ENCODE measurements at places on chromosomes 16 and 17.
A peak's percentile ranks its signal among the peaks of the same experiment; 100 is the strongest.

- no peak for DNase-seq
Observed at GRCh38 chr17:75048249-75048878, 1.3 kb downstream of the KCTD2 start.

- DNase-seq: no peak
Observed at GRCh38 chr16:59126486-59126885, 392.4 kb upstream of the GOT2 start.

DNA sequence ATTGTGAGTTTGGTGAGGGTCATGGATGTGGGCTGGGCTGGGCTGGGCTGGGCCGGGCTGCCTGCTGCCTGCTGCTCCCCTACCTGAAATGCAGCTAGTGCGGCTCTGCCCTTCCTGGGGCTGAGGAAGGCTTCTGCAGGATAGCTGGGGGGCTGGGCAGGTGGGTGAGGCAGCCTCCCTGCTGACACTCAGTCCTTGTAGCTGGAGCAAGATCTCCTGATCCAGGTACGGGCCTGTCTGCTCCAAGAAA is 4.7 kb downstream of the RPL13 start:
- no peak for DNase-seq

DNA sequence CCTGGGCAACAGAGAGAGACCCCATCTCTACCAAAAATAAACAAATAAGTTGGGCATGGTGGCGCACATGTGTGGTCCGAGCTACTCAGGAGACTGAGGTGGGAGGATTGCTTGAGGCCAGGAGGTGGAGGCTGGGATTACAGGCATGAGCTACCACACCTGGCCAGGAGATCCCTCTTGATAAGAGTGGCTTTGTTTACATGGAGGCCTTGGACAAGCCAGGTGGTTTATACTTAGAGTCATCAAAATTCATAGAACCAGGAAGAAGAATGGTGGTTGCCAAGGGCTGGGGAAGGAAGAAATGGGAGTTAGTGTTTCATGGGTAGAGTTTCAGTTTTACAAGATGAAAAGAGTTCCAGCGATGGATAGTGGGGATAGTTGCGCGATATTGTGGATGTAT is 8.8 kb upstream of the ZFP1 start:
- DNase-seq: no peak

- DNase-seq: no peak
Observed at GRCh38 chr17:81417049-81417878, 22.0 kb downstream of the BAHCC1 start.

GRCh38 chr17:4599505-4600281 is 15.4 kb downstream of the SMTNL2 start:
- DNase-seq: no peak

DNA sequence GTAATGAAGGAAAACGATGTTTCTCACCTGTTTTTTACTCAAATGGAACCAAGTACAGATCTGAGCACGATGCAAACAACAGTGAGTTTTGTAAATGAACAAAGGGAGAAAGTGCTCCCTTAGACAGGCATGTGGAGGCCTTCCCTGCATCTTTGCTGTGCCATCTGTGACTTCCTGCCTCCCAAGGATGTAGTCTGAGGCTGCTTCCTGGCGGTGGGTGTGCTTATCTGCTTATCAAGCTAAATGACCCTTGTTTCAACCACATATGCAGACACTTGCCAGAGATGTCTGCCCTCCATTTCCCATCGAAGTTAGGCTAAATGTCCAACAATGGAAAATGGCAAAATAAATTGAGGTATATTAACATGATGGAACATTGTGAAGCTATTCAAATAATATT is 34.6 kb downstream of the RGS9 start:
- no peak for DNase-seq

GRCh38 chr17:19403021-19403420 is 8.0 kb upstream of the RNF112 start:
- DNase-seq: no peak

DNA sequence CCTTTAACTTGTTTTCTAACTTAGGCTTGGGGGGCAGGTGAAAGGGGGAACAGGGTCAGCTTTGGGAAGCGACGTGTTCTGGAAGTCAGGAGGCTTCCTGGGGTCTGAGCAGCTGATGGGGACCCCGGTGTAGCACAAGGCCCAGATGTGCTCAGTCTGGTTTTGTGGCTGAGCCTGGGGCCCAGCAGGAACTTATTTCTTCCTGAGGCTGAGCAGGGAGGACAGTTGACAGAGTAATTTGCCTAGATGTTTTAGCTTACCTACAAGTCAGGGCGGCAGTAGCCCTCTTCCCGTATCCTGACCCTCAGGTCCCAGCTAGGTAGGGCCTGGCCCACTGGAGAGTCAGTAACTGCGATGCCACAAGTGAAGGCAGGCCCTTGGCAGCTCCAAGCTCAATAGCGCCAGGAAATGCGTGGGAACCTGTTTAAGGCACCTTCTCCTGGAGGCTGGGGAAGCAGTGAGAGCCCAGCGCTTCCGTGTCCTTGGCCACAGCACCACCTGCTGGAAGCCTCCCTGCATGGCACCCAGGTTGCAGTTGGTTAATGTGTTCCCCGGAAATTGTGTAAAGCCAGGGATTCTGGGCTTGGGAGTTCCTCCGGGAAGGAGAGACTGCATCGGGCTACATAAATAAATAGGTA is 5.2 kb downstream of the CCR7 start:
- peak; percentile 69 for DNase-seq

DNA sequence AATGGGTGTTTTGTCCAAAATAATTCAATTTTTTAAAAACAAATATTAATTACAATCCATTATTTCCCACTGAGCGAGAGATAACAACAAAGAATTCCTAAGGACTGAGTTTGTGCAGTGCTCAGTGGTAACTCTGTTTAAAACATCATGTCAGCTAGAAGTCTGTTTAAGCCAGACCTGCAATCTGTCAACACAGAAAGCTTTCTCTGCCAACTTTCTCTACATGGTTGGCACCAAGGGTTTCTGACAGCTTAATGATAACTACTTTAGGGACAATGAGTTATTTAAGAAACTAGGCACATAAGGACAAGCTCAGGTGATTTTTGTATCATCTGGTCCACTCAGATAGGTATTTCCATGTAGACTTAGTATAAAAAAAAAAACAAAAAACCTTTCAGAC is 81.8 kb downstream of the WDR59 start:
- DNase-seq: no peak

GRCh38 chr16:261031-261691 is 14.6 kb downstream of the RGS11 start:
- DNase-seq: no peak

DNA sequence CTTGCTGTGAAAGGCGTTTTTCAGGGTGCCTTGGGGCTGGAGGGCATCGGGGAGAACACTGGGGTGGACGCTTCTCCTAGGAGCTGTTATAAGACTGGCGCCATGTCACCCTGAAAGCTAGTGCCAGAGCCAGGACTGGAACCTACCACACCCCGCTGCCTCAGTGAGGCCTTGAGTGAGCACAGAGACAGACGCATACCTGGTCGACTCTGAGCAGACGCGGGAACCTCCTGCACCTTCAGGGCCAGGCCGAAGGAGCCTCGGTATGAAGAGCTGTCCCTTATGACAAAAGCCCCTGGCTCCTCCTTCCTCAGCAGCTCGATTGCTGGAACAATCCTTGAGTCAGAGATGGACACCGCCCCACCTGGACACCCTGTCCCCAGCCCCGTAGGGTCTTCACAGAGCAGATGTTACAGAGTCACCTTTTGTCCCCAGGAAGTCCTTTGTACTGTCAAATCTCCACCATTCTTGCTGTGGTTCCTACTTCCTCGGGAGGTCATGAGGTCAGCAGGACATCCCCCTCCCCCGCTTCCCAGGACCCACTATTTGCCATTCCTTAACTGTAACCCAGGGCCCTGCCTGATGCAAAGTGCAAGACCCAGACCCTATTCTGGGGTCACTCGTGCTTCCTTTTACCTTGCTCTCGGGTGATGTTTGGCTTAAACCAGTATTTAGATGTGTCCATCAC is 17.0 kb downstream of the TNS4 start:
- DNase-seq: no peak

DNA sequence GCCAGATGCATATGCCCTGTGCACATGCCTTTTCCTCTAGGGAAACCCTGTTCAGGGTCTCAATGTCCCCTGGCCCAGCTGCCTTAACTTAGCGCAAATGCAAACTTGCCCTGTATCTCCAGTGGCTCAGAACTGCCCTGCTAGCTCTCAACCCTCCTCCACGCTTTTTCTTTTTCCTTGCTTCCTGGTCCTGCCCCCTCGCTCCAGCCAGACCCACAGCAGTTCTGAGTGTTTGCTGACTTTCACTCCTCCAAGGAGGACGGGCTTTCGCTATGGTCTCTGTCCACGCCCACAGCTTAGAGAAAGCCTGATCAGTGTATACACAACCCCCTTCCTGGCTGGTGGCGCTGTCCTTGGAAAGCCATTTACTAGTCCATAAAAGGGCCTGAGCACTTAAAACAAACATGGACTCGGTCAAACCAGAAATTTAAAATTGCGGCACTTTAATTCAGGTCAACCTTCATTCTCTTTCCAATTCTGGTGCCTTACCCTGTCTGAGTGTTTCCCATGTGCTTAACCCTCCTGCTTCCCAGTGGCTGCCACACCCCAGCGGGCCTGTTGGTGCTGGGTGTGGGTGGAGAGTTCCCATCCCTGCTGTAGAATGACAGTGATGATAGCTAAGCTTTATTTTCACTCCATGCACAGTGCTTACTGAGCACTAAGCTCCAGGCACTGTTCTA is 15.6 kb upstream of the TMEM98 start:
- no peak for DNase-seq

DNA sequence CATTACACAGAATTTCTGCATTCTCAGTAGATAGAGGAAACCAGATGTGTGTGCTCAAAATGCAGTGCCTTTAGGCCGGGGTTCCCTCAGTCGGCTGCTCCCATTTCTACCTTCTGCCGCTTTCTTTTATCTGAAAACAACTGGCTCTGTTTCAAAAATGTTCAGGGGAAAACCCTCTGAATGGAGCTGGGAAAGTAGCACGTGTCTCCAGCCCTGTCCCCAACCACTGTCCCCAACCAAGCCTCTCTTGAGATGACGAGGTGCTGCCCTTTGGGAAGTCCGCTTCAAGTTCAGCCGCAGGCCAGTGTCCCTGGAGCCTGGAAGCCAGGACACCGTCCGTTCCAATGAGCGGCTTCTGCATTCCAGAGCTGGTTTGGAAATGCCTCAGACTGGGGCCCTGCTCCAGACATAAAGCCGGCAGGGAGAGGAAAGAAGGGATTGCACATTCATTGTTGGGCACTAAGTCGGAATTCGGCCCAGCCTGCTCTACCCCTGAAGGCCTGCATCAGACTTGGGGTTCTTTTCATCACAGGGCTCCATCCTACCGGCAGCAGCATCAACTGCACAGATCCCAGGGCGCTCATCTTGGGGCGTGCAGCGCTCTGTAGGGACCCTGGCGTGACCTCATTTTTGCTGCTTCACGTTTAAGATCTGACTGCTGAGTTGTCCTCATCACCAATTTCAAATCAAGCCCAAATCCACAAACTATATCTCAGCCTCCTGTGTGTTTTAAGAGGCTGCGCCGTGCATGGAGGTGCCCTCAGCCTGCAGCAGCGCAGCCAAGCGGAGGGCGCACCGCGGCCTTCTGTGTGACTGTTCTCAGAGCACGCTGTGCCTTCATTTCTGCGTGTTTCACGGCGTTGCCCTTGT is 111.3 kb downstream of the BANP start:
- no peak for DNase-seq

DNA sequence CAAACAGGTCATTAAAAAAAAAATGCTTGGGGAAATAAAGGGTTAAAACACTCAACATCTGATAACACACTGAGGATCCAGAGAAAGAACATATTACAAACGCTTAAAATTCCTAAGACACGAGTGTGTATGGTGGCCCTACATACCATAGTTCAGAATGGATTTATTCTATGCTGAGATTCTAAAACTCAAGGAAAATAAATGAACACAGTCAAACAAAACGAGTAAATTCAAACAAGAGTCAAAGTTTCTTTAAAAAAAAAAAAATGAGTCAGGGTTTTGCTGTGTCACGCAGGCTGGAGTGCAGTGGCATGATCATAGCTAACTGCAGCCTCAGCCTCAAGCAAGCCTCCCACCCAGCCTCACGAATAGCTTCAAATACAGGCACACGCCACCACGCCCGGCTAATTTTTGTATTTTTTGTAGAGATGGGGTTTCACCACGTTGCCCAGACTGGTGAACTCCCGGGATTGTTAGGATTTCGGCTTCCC is 17.4 kb downstream of the CRK start:
- DNase-seq: no peak

GRCh38 chr17:5757314-5757907 is 173.1 kb upstream of the NLRP1 start:
- DNase-seq: no peak

DNA sequence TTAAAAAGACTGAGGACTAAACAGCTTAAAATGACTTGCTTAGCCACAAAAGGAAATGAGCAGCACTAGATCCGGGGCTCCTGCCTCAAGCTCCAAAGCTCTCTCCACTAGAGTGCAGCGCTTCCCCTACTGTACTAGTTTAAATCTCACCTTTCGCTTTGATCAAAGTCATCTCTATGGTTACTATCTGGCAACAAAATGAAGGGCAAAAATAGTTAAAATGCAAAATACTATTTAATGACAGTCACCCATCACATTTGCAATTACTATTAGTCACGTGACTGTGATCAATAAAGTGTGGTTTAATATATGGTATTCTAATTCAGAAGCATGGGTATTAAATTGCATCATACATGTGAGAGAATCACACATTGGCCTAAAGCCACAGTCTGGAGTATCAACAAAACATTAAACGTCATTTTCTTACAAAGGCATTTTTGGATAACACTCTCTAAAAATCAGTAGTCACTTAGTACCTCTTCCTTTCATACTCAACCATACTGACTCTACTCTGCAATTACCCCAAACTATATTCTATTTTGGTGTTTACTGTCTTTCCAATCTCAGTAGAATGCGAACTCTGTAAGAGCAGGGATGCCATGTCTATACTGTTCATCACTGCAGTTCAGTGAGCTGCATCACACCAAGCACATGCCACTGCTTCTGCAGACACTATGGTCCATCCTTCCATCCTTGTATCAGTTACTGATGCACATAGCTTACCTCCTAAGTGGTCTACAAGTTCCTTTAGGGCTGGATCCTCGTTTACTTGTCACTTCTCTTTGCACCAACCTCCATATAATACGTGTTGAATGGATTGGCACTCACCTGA is 6.2 kb downstream of the PSMD12 start:
- no peak for DNase-seq

- DNase-seq: no peak
Observed at GRCh38 chr16:72226136-72226535, 54.2 kb upstream of the PMFBP1 start.

DNA sequence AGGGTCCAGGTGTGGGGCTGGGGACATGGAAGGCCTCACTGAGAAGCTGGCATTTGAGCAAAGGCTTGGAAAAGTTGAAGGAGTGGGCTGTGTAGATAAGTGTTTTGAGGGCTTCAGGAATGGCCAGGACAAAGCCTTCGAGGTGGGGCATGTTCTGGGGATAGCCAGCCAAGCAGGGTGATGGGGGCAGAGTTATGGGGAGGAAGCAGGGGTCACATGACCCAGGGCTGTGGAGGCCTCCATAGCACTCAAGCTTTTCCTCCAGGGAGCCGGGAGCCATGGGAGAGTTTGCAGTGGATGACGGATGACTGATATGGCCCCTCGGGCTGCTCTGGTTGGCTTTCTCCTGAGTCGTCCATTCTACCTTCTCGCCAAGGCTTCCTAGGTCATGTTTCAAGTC is 27.6 kb downstream of the PLCG2 start:
- no peak for DNase-seq

Measured in stimulated activated CD4-positive, alpha-beta T cell treated with anti-CD3 and anti-CD28 coated beads, Interleukin-1b, Interleukin-23, amount 100 ng/mL, for 1 hour (primary cell).